ENCODE measurements at places on chromosomes 16 and 17. TPM values are rescaled to one million over a fixed set of nuclear protein-coding genes. Genes with fewer than 3 reads are reported as not detected.

The EIF5A gene
- total RNA-seq, result 118 TPM

The SGCA gene
- 95.5 TPM for total RNA-seq

GRCh38 chr17:82803606-82804005 lies 36.2 kb downstream of the ZNF750 start:
- DNase-seq, result no peak

- DNase-seq, result no peak
Measured at GRCh38 chr17:62660629-62661118, 33.2 kb downstream of the MRC2 start.

DNA sequence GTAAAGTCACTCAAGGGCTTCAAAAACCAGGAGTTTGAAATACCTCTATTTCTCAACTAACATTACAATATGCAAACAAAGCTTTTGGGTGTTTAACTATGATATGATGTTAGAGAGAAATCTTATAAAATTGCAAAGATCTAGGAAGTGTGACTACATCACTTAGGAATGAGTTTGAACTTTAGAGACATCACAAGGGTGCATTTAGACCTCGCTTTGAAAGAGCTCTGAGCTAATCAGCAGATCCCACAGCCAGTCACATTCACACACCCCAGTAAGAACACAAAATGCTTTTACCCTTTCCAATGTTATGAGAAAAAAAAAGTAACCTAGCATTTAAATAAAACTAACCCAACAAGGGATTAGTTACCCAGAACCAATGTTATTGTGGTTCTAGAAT lies 45.2 kb downstream of the HYDIN start:
- no peak for DNase-seq

DNA sequence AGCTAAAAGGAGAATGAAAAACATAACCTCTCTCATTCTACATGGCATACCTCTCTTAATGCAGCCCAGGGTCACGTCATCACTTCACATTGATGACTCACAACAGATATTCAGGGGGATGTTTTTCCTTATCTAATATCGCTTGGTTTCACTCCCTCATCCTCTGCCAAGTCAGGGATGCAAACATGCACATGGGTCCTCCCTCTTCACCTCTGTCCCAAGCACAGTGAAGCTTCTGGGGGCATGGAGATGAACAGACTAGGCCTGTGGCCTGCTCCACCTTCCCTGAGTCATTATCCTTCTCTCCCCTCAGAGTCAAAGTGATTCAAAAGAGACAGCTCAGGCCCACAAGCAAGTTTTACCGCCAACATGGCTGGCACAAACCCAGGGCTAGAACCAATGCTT lies 2.3 kb upstream of the MT2A start:
- DNase-seq, result no peak

- DNase-seq, result no peak
Measured at GRCh38 chr16:85393674-85394451, 219.3 kb upstream of the GSE1 start.

GRCh38 chr17:41618341-41619035 lies 5.9 kb downstream of the KRT17 start:
- DNase-seq, result no peak

All from thoracic aorta (tissue), 2 donors.